Activated naive CD8-positive, alpha-beta T cell treated with anti-CD3 and anti-CD28 coated beads for 36 hours (primary cell): ENCODE measurements at places on chromosomes 5 and 9. TPM values are rescaled to one million over a fixed set of nuclear protein-coding genes. Genes with fewer than 3 reads are reported as not detected.

DNA sequence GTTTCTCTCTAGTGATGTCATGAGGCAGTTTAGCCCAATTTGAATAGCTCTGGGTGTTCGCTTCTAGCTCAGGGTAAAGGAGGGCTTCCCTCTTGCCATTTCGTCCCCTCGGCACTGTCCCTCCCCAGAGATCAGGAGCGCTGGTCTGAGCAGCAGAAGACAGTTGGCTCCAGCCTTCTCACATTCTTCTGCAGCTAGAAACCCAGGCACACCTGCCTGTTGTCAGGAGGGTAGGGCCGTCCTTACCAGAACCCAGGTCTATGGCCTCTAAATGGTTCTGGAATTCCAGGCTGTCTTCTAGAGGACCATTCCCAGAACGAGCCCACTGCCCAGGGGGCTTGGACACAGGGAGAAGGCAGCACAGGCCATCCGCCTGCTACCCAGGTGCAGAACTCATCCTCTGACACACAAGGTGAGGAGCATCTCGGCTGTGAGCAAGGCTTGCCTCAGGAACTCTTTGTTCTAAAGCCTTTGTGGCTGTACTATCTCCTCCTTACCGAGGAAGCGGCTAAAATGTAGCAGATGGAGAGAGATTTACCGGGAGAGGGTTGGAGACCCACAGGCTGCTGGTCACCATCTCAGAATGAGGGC, 255.6 kb upstream of the IRX2 start:
- DNase-seq: no peak

- DNase-seq: no peak
These were observed 66.7 kb upstream of the TBC1D9B start for GRCh38 chr5:179974246-179974945.

- no peak for DNase-seq
These were observed 77.2 kb downstream of the COL15A1 start for GRCh38 chr9:99020786-99021436.

GRCh38 chr5:32551865-32552264, 33.5 kb upstream of the SUB1 start:
- no peak for DNase-seq

GRCh38 chr9:20558566-20559016, 63.7 kb downstream of the MLLT3 start:
- peak; percentile 31 for DNase-seq

- DNase-seq: no peak
These were observed 66.8 kb upstream of the ITGA2 start for GRCh38 chr5:52922384-52922783.

Gene HMMR
- 88.6 TPM for total RNA-seq

Gene LECT2
- total RNA-seq: not detected

Gene PCDHB16
- total RNA-seq: not detected

Gene NR6A1
- 1.2 TPM for total RNA-seq

Gene SPTAN1
- total RNA-seq: 142 TPM

Gene TSLP
- 1.1 TPM for total RNA-seq

Gene ARHGEF39
- total RNA-seq: 17.2 TPM
